ENCODE measurements at places on chromosomes 5 and 9.
A peak's percentile ranks its signal among the peaks of the same experiment; 100 is the strongest.

GRCh38 chr5:125005266-125005665, 258.8 kb upstream of the ZNF608 start:
- DNase-seq = no peak

GRCh38 chr9:36407122-36407723, 7.2 kb upstream of the RNF38 start:
- peak; percentile 72 for DNase-seq

- no peak for DNase-seq
Measured at GRCh38 chr9:37163299-37163698, 42.9 kb downstream of the ZCCHC7 start.

DNA sequence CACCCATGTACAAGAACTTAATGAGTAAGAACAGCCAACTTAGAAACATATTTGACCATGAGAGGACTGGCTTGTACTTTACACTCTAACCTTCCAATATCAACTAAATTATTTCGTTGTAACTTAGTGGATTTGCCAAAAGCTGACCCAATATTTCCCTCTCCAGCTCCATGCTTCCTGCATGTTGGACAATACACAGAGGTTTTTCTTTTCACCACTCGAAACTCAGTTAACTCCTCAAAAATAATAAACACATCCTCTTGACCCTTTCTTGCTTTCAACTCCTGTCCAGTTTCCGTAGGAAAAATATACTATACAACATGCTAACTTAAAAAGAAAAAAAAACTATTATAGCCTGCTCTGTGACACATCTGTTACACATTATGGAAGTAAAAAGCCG, 188.9 kb downstream of the MPDZ start:
- no peak for DNase-seq

DNA sequence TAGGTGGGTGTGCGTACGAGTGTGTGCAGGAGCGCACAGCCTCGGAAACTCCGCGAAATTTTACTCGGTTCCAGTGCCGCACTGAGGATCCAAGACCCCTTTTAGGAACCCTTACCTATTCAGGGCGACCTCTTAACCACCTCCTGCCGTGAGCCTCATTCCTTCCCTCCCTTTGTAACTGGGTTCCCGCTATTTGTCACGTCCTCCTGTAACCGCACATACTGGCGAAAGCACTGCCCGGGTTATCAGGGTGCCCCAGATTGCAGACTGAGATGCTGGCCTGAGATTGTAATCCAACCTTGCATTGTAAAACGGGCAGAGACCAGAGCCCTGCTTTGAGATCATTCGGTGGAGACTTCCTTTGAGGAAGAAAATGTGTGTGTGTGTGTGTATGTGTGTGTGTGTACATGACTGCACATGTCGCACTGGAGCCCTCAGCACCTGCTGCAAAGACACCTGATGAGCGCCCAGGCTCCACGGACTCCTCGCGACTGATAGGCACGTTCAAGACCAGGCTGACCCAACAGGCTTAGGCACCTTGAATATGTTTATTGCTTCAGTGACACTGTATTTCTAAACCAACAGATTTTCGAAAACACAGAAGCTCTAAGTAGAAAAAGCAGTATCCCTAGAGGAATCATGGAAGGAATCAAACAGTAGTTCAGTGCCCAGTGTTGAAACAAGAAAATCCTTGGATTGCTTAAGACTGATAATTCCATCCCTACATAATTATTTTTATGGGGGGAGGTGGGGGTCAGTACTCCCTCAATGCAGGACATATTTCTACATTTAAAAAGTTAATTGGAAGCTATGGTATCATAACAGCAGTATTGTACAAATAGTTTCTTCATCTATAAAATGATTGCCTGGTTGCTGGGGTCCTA, 86.5 kb upstream of the TNFAIP8 start:
- DNase-seq = peak; percentile 63
